ENCODE measurements at places on chromosomes 3 and 15.

GRCh38 chr15:95718441-95718840, 612.1 kb upstream of the NR2F2 start:
- peak; percentile 24 for DNase-seq

DNA sequence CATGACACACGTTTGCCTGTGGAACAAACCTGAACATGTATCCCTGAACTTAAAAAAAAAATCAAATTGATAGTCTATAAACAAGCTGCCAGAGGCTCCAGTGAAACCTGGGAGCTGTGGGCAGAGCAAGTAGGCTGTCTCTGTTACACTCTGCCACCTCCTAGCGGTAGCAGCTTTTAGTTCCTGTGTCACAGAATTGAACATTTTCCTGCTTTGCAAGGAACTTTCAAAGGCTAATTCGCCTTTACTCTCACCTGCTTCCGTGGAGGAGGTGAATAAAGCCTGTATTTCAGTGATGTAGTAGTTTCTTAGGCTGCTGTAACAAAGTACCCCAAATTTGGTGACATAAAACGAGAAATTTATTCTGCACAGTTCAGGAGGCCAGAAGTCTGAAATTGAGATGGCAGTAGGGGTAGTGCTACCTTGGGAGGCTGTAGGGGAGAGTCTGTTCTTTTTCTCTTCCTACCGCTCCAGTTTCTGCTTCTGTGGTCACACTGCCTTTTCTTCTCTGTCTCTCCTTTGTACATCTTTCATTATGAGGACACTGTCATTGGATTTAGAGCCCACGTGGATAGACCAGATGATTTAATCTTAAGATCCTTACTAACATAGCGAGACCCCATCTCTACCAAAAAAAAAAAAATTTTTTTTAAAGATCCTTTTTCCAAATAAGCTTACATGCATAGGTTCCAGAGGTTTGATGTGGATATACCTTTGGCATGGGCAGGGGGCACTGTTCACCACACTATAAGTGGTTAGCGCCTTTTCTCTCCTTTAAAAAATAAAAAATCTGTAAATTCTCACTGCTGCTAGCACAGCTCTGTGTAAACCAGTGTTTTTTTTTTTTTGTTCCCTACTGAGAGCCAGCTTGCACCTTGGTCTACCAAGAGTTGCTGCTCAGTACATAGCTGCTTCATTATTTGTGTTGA, 25.3 kb downstream of the FBXO22 start:
- peak; percentile 46 for DNase-seq

DNA sequence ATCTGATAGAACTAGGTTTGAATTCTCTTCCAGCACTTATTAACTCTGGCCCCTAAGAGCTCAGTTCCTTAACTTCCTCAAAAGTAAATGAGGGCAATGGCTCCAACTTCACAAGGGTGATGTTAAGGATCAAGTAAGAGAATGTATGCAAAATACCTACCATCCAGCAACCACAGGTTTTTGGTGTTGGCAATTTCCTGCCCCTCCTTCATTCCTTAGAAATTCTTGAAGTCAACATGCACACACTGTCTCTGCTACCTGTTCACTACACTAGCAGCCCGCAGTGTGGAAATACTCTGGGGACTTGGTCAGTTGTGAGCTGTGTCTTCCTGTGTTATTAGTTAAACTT, 5.0 kb downstream of the ZBED2 start:
- no peak for DNase-seq

GRCh38 chr3:104901396-104901795, 465.3 kb upstream of the ALCAM start:
- DNase-seq, result no peak

DNA sequence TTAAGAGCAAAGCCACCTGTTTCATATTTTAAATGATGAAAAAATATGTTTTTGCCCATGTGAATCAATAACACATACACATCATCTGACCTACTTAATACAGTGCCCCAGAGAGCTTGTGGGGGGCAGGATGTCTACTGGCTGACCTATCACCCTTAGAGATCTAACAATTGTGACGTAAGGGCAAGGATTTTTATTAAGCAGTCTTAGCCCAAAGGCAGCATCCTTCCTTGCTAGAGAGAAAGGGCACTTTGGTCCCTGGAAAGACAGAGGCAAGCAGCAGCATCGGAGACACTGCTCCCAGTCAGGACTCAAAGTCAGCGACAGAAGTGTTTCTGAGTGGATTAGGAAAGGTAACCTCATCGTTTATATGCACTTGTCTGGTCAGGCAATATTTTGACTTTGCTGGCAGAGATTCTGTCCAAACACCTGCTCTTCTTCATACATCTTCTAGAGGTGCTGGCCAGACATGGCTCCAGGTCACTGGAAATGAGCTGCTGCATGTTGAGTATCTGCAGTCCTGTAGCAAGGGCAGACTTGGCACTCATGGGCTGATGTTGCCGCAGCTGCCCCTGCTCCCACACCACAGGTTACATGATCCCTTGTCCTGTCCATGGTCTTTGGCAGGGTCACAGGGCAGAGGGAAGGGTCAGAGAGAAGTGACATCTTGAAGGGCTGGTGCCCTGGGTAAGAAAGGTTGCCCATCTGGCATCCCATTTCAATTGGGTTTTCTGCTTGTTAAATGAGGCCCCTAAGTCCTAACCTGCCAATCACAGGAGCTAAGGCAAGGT, 1.8 kb downstream of the CXCR6 start:
- no peak for DNase-seq

GRCh38 chr3:112395896-112396290, 62.9 kb downstream of the CD200 start:
- no peak for DNase-seq

DNA sequence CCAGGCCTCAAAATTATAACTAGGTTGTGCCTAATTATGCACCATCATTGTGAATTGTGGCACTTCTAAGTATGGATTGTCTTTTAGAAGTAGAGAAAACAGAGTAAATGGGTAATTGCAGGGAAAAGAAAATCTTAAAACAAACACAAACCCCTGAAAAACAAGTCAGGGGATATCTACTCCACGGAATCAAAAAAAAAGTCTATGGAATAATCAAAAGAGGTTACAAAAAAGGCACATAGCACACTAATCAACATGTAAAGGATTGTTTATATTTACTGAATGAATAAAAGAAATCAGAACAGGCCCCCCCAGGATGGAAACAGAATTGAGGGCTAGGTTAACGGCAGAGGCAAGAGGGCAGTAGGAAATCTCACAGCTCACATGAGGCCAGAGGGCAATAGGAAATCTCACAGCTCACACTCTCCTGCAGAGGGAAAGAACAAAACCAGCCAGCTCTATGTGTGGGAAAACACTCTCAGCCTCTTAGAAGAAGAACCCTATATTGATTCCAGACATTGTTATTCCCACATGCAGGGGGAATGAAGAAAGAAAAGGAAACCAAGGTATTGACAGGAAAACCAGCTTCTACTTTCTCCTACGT, 72.7 kb upstream of the FNDC3B start:
- no peak for DNase-seq

DNA sequence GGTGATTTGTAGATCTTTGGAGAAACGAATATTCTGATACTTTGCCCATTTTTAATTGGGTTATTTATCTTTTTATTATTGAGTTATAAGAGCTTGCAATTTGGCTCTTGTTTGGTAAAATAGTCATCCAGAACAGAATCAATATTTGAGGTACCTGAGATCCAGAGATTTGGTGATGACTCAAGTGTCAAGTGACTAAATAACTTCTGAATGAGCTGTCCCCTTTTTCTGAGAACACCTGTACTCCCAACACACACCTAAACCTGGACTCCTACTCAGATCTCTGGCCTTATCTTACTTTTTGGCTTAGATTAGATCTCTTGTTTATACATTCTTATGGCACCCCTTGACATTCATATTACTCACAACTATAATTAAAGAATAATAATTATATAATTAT, 3.1 kb upstream of the TRA2B start:
- no peak for DNase-seq

GRCh38 chr3:4809922-4810321, 169.3 kb upstream of the BHLHE40 start:
- no peak for DNase-seq

- DNase-seq, result peak; percentile 29
Measured at GRCh38 chr3:32508711-32509110, 6.1 kb upstream of the CMTM6 start.

DNA sequence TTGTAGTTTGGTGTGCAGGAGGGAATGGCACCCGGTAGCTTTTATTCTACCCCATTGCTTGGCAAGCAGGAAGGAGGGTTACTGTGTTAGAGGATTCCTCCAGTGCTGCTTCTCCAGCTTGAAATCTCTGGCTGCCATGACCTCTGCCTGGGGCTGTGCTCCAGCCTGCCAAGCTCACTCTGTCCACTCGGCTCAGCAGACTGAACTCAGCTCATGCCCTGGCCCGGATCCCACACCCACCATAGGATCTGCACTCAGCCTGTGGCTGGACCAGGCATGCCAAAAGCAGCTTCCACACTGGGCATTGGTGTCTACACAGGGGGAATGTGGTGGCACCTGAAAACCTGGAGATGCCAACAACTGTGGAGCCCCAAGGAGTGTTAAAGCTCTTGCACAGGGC, 26.3 kb downstream of the CLDN16 start:
- no peak for DNase-seq

DNA sequence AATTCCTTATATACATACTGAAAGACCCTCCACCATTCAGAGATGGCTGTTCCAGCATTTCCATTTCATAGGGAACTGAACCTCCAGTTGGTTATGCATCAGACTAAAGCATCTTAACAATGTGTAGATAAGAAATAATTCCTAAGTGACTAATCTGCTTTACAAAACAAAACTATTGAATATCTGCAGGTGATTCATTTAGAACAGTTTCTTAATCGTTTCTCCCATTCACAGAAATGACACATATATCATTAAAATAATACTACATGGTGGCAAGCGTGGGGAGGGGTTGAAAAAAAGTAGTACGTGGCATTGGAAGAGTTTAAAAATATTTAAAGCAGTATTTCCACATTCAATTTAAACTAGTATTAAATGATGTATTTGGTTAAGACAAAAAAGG, 19.5 kb downstream of the COPS2 start:
- DNase-seq, result no peak

- DNase-seq, result peak; percentile 65
Measured at GRCh38 chr3:108477511-108478147, 32.8 kb downstream of the MYH15 start.

- no peak for DNase-seq
Measured at GRCh38 chr3:60309539-60310268, 941.5 kb downstream of the FHIT start.

DNA sequence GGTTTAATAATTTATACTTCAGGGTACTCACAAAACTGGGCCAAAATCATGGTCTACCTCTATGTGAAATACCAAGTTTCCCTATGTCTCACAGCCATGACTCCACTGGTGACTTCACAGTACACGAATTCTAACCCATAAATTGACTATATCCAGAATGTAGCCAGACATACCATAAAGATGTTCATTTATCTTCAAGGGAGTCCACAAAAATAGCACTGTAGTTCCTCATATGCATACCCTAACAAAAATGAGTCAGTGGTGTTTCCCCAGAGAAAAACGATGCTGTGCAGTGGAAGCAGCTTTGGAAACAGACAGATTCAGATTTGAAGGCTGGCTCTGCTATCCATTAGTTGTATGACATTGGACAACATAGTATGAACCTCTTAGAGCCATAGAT, 438.8 kb downstream of the FHIT start:
- DNase-seq, result no peak

- DNase-seq, result peak; percentile 94
Measured at GRCh38 chr3:49903451-49904424, at the start of gene MST1R. Gene MST1R (minus strand): TSS chr3:49903873. CDS start chr3:49903609, 264 bp downstream.

GRCh38 chr15:101057841-101058407, 138.8 kb downstream of the LRRK1 start:
- no peak for DNase-seq

GRCh38 chr3:190208196-190208595, 87.5 kb upstream of the P3H2 start:
- DNase-seq, result no peak

DNA sequence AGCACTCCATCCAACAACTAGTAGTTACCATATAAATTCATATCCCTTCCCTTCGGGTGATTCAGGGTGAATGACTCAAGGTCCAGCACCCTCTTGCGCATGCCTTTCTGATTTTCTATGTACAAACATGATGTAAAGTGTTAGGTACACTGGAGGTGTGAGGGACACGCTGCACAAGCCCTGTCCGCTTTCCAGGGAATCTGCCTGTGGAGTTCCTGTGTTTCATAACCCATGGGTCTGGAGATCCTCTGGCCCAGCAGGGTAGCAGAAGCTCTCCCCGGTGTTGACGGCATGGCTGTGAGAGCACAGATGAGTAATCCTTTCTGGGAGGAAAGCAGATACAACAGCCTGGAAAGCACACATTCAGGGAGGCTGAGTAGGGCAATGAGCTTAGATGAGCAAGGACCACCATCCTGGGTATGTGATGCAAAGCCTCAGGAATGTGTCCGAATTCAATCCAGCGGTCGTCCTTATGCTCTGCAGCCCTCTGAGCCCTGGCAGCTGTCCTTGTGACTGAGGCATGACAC, 142.9 kb upstream of the TP63 start:
- no peak for DNase-seq

GRCh38 chr3:29705906-29706844, 425.3 kb downstream of the RBMS3 start:
- DNase-seq, result no peak

- DNase-seq, result no peak
Measured at GRCh38 chr15:91710080-91710698, 143.3 kb upstream of the SLCO3A1 start.

GRCh38 chr15:56749982-56750381, 16.7 kb upstream of the ZNF280D start:
- no peak for DNase-seq

- no peak for DNase-seq
Measured at GRCh38 chr15:67202091-67202490, 52.4 kb downstream of the AAGAB start.
